NCI-H1417 treated with DMSO at 0.1 percent for 48 hours (cell line): ENCODE measurements at places on chromosomes 13 and 19.

- no peak for DNase-seq
These were observed 3.0 kb downstream of the TTYH1 start for GRCh38 chr19:54418030-54418929.

DNA sequence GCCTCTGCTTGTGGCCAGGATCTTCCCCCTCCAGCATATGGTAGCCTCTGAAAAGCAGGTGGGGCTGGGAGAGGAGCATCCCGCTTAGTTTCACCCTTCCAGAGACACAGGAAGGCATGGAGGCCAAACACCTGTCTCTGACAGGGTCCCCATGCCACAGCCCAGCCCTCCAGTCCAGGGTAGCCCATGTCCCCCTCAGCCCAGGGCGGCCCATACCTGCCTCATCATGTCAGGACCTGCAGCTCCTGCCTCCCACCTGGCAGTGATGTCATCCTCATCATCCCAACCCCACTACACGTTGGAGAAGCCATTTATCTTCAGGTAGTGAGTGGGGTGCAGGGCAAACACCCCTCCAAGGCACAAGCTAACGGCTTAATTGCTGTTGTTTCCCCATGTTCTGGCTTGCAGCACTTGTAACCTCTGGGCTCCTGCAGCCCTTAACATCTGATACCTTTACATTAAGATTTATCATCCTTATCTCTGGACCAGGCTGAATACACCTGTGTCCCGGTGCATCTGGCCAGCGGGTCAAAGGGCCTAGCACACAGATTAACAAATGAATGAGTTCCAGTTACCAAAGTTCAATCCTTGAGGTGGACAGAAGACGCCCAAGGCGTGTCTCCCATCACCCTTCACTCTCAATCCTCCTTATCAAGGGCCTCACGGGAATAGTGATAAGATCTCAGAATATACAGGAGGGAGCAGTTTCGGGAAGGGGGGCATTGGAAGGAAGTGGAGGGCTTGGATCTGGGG, 22.2 kb downstream of the ZNF175 start:
- DNase-seq: no peak

DNA sequence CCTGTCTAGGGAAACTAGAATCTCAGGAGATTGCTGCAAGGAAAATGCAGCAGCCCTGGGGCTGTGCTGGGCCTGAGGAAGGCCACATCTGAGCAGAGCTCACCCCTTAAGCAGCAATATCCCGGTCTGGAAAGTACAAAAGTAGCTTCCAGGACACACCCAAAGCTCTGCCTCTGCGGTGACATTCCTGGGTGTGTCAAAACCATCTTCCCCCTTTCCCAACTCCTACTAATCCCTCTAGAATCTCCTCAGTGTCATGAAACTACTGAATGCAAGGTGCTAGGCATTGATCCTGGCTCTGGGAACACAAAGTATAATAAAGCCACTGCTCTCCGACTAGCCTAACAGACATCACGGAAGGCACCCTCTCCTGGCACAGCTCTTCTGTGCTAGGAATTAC, 5.0 kb downstream of the PBX4 start:
- DNase-seq: no peak

GRCh38 chr19:38251564-38252051, 4.6 kb downstream of the PPP1R14A start:
- no peak for DNase-seq

- DNase-seq: no peak
These were observed 41.4 kb upstream of the GPI start for GRCh38 chr19:34323433-34324204.

DNA sequence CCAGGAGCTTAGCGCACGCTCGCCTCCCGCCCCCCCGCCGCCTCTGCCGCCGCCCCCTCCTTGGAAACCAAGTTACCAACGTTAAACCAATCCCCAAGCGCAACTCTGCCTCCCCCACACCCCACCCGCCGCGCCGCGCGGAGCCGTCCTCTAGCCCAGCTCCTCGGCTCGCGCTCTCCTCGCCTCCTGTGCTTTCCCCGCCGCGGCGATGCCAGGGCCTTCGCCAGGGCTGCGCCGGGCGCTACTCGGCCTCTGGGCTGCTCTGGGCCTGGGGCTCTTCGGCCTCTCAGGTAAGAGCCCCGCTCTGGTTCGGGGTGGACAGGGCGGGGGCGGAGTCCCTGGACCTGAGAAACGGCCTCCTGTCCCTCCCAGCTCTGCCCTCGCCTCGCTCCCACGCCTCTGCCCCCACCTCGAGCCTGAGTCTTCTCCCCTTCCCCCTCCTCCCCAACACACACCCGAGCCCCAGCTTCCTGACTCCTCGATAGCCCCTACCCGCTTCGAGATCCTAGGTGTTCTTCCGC, at the start of gene ICAM5:
TSS of gene ICAM5 (plus strand) at position 117 of the 521 bp plus-strand sequence. CDS start at position 209, 92 bp downstream.
- DNase-seq: no peak

DNA sequence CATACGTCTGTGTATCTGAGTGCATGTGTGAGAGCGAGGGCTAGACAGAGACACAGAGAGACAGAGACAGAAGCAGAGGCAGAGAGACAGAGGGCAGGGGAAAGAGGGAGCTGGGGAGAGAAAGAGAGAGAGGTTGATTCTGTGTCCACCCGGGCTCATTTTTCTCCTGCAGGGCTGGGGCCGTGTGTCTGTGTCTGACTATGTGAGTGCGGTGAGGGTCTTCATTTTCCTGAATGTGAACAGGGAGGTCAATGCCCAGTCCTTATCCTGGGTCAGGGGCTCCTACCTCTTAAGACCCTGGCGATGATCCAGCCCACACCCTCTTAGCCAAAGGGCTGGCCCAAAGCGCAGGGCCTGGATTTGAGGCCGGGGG, 17.7 kb downstream of the LRRC4B start:
- DNase-seq: no peak

- no peak for DNase-seq
These were observed 317.0 kb downstream of the ENOX1 start for GRCh38 chr13:43469791-43470190.

DNA sequence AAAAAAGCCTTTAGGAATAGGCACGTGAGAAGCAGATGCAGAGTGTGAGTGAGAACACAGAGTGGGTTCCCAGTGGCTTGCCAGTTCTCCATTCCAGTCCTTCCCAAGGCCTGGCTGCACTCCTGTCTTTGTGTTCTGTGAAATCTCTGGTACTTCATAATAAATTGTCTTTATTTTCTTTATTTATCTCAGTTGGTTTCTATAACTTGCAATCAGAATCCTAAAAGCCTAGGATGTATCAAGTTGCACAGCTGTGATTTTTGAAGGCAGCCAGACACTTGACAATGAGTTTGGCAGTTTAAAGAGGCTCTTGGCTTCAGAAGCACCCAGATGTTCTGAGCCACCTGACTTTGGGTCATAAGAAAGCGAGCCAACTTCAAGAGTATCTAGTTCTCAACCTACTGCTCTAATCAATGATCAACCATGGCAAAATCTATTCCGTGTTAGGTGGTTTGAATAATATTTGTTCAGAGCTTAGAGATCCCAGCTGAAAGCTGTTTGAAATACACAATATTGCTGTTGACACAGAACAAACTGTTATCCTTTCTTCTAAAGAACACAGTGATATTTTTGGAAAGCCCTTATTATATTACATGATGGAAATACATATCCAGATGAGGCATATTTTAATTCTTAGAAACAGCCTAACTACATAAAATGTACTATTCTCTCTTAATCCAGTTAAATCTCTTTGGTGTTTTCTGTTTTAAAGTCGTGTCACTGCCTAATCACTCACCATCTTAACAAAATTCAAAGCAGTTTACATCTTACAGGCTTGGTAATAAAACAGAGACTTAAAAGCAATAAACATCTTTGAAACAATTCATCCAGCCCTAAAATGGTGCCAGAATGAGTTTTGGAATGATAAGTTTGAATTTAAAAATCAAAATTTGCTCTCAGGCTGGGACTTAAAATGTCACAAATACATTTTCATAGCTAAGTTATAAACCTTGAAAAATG, 483.0 kb upstream of the NBEA start:
- DNase-seq: no peak

- DNase-seq: no peak
These were observed 3.1 kb downstream of the SOX21 start for GRCh38 chr13:94709001-94709834.

GRCh38 chr19:44303320-44303719, 1.5 kb downstream of the ZNF235 start:
- DNase-seq: no peak

GRCh38 chr13:63838366-63839110, 2422.9 kb upstream of the PCDH20 start:
- no peak for DNase-seq

GRCh38 chr19:39211731-39212374, 7.8 kb upstream of the SYCN start:
- no peak for DNase-seq

GRCh38 chr13:36840718-36841250, 21.8 kb downstream of the RFXAP start:
- no peak for DNase-seq

DNA sequence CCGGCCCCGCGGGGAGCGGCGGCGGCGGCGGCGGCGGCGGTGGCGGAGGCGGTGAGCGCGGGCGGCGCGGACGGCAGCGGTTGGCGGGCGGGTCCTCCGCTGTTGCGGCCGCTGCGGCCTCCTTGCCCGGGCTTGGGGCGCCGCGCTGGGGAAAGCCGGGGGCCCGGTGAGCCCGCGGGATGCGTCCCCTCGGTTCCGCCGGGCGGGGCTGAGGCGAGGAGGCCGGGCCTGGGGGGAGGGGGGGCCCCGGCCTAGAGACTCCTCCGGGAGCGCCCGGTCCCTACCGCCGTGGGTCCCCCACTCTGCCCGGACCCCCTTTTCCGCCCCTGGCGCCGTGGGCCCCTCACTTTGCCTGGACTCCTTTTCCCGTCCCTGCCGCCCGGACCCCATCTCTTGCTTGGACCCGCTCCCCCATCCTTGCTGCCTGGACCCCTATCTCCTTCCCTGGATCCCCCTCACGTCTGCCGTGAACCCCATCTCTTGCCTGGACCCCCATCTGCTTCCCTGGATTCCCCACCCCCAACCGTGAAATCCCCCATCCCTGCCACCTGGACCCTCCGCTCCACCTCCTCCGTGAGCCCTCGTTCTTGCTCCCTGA, 28.6 kb upstream of the NDUFS7 start:
- no peak for DNase-seq

DNA sequence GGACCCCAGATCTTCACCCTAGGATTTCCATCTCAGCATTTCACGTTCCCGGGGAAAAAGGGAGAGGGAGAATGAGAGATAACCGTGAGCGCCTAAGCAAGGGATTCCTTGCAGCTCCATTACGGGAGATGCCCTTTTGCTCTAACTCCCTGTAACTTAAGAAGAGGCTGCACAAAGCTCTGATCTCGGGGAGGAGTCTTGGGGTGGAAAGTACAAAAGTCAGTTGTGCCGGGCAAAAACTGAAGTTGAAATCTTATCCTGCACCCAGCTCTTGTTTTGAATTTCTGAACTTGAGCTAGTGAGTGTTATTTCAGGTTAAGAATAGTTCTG, 256.4 kb upstream of the SOX21 start:
- no peak for DNase-seq

DNA sequence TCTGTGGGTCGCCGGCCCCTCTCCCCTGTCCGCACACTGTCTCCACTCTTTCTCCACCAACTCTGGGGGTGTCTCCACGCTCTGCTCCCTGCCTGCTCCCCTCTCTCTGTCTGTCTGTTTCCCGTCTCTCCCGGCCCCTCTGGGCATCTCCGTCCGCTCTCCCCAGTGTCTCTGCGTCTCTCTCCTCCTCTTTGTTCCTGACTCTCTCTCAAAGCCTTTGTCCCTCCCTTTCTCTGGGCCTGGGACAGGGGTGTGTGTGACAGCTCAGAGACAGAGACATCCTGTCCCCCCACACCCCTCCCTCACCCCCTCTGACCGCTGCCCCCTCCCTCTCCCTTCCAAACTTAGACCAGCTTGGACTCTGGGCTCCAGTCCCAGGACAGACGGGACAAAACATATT, 668 bp upstream of the SBK3 start:
- DNase-seq: no peak

DNA sequence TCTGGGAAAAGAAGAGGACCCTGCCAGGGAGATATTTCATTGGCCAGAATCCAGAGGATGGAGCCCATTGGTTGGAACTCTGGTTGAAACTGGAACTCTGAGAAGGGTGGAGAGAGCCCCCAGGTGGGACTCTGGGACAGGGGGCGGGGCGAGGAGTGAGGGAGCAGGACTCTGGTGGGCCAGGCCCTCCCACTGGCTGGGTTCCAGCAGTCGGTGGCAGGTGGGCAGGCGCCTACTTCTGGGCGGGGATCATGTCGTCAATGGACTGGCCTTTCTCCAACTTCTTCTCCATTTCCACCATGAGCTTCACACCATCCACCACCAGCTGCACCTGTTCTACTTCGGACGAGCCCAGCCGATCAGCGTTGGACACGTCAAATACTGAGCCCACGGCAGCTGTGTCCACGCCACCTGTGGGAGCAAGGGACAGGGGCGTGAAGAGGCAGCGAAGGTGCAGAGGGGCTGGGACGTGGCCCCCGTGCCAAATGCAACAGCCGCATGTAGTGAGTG, 16.1 kb downstream of the CKM start:
- DNase-seq: no peak

DNA sequence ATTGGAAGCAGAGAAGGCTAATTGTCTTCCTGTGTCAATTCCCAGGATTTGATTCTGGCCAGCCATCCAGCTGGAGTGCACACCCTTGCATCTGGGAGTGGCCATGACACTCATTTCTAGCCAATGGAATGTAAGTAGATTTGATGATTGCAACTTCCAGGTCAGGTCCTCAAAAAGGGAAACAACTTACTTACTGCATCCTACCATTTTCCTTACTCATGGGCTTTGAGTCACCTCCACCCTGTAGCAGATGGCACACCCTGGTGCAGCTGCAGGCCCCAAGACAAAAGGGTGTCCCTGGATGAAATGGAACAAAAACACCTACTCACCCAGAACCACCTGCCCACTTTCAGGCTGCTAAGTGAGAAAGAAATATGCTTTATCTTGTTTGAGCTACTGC, 27.3 kb upstream of the MPHOSPH8 start:
- DNase-seq: no peak

GRCh38 chr19:4795400-4795799, 3.9 kb downstream of the FEM1A start:
- DNase-seq: no peak

GRCh38 chr13:103884101-103884723, 818.0 kb upstream of the SLC10A2 start:
- no peak for DNase-seq
